ENCODE measurements at places on chromosomes 3 and 15.

DNA sequence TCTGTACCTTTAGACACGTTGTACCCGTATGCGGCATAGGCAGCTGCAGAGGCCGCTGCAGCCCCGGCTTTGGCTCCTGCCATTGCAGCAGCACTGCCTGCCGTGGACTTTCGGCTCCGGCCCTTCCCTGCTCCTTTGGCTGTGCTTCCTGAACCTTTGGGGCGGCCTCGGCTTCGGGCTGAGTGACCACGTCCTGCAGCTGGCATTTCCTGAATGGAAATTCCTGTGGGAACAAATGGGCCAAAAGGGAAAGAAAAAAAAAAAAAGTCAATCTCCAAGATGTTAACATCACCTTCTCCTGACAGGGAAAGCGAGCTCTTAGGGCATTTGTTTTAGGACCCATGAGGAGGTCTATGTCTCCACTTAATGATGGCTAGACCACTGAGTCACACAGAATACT lies 29.6 kb downstream of the CHAC1 start:
- no peak for DNase-seq

DNA sequence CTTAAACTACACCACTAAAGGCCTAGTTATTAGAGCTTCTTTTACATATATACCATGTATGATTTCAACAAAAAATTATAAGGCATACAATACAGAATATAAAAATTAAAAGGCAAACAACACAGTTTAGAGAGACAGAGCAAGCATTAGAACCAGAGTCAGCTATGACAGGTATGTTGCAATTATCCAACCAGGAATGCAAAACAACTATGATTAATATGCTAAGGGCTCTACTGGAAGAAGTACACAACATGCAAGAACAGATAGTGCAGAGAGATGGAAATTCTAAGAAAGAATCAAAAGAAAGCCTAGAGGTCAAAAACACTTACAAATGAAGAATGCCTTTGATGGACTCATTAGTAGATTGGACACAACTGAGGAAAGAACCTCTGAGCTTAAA lies 39.6 kb downstream of the CCDC54 start:
- DNase-seq: no peak

GRCh38 chr15:89654847-89655805 lies at the start of gene KIF7:
KIF7 (minus strand) TSS chr15:89655467; CDS start chr15:89652930, 2,537 bp downstream.
- DNase-seq: peak; percentile 25

- no peak for DNase-seq
These were observed 313.4 kb upstream of the DNAJC19 start for GRCh38 chr3:181302960-181303359.

GRCh38 chr15:40770147-40770721 lies 454 bp downstream of the C15orf62 start:
- DNase-seq: no peak

DNA sequence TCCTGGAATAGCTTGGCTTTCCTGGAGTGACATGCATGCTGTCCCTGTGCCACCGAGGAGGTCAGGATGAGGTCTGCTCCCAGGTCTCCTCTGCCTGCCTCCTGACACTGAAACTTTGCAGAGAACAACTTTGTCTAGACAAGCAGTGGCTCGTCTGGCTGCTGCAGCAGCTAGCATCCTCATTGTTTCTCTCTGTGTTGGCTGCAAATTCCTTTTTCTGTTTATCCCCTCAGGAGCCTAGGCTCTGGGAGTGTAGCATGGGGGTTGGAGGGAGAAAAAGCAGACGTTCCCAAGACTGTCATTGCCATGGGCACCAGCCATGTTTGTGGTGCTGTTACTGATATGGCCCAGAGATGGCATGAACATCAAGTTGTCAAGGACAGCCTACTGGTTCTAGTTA lies 208.7 kb upstream of the LRIG1 start:
- no peak for DNase-seq

DNA sequence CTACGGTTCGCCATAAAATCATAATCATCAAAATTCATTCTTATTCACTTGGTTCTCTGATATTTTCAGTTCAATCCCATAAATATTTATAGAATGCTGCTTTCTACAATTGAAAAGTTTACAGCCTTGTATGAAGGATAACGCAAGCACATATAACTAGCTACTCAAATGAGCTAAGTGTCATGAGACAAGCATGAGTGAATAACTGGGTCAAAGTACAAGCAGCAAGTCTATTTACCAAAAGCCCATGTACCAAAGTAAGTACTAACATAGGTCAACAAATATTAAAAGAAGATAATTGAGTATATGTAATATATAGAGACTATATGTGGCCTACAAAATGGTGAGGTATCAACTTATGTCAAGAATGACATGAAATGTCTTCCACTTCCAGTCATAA lies 596.6 kb downstream of the GBE1 start:
- DNase-seq: no peak

DNA sequence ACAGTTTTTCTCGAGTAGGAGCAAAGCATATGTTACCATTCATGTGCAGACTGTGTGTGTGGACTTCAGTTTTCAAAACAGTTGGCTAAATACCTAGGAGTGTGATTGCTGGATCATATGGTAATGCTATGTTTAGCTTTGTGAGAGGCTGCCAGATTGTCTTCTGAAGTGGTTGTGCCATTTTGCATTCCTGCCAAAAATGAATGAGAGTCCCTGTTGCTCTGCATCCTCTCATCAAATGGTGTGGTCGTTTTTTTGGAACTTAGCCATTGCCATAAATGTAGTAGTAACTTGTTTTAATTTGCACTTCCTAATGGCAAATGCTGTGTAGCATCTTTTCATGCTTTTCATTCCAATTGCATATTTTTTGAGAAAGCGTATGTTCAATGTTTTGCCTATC lies 77.2 kb upstream of the NDN start:
- no peak for DNase-seq

GRCh38 chr15:33136353-33136752 lies 58.2 kb downstream of the FMN1 start:
- DNase-seq: no peak

GRCh38 chr3:14474363-14475081 lies 65.6 kb downstream of the GRIP2 start:
- no peak for DNase-seq

- DNase-seq: no peak
These were observed 175.4 kb upstream of the NR2E3 start for GRCh38 chr15:71634820-71635560.

GRCh38 chr3:154089421-154090420 lies 31.5 kb upstream of the ARHGEF26 start:
- peak; percentile 7 for DNase-seq

- DNase-seq: no peak
These were observed 8.6 kb upstream of the LYSMD4 start for GRCh38 chr15:99741835-99742234.

GRCh38 chr15:27237319-27237939 lies 266.4 kb downstream of the GABRG3 start:
- DNase-seq: no peak

DNA sequence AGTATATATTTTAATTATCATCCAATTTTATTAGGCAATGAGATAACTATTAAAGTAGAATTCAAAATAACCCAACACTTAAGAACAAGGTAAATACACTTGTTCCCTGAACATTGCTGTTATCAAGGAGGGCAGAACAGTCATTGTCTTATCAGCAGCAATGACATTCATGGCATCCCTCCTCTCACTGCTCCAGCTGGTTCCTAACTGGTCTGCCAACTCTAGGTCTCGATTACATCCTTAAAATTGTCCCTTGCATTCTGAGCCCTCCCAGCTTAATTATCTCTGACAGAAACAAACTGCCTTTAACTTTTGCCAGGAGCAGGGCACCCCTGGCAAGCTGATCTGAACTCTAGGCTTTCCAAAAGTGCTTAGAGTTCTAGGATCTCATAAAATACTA lies 14.0 kb upstream of the DYNC1LI1 start:
- no peak for DNase-seq

DNA sequence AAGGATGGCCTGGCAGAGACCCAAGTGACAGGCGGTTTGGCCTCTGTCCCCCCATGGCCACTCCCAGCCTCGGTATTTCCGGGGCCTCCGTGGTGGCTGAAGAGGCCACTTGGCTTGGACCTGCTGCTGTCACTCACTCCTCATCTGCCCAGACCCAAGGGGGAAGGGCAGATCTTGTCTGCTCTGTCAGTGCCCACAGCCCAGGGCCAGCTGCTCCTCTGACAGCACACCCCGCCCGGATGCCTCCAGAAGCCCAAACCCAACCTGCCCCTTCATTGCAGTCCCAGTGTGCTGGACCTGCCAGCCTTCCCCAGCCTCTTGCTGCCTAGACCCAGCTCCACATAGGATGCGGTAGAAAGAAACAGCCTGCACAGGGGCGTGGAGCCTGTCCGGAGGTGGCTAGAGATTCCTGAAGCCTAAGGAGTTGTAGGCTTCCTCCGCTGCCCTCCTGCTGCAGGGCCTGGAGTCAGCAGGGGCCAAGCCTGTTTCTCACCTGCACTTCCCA lies 52.0 kb downstream of the MAGEF1 start:
- no peak for DNase-seq

DNA sequence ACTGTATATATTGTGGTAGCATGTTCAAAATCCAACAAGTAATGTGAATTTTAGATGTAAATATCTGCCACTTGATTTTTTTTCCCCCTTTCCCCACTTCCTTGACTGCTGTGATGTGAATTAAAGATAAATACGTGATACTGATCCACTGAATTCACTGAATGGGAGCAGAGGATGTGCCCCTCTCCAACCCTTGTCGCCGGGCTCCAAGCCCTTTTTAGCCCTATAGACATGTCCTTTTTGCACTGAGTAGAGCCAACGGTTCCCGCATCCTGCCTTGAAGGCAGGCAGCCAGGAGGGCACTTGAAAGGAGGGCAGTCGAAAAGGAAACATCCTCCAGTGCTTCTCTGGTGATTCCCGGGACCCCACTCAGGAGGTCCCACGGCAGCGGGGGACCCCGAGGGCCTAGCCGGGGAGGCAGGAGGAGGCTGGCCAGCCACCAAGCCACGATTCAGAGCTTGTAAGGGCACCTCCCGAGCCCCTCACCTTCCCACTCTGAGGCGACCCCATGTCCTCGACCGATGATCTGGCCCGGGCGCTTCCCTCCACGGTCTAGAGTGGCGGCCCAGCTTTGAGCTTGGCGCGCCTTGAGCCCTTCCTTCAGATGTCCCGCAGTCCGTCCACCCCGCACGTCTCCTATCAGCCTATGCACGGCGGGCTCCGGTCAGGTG lies 901 bp upstream of the MANF start:
- peak; percentile 39 for DNase-seq

DNA sequence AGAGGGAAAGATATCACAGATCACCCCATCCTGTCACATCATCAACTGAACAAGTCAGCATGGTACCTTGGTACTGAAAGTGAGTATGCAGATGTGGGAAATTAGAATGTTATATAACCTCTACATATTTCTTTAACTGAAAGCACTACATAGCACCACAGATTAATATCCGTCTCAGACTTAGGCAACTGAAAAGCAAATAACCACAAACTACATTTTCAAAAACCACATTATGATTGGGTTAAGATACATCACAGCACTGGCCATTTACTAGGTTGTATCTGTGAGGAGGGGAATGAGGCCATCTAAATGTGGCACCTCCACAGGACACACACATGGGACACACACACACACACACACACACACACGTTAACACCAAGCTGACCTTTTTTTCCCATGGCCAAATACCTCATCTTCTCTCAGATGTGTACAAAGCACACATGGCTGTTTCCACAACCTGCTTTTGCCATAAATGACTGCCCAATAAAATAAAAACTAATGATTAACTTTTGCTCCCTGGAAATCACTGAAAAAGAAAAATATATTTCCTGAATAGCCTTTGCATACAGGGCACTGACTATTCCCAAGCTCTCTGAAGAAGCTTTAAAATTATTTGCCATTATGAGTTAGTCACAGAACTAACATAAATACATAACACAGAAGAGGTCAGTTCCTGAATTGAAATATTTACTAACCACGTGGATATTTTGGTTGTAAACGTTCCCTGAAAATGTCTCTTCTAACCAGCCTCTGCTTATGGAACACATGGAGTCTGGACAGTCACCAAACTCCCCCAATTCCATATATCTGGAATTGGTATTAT lies 60.1 kb downstream of the SUMF1 start:
- no peak for DNase-seq

GRCh38 chr3:119514637-119515036 lies 16.3 kb downstream of the TIMMDC1 start:
- no peak for DNase-seq

DNA sequence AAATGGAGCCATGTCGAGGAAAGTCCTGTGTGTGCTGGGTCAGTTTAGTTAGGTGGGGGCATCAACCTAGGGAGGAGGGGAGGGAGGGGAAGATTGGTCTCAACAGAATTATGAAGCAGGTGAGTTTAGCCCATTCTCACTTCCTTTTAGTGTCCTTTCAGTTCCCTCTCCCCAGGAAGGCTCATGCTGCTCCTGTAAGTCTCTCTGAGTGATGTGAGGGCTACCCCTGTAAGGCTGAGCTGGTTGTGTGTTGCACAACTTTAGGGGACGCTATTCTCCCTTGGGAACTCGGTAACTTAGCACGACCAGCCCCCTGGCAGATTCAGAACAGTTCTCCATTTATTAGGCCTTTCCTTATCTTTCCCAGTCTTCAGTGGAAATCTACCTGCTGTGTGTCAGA lies 21.2 kb downstream of the IL5RA start:
- no peak for DNase-seq

DNA sequence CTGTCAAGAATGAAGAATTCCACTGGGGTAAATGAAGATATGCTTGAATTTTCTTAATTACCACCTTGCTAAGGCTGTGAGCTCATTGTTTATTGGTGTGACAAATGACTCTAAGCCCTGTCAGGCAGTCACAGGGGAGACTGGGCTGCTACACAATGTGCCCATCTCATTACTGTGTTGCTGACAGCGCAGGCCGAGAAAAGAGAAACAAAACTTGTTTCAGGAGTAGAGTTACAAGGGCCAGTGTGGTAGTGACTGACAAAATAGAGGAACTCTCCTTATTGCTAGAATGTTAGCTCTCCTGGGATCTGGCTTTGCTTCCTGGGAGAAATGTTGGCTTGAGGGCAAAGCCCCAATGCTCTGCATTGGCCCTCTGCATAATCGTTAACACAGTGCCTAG lies 130.4 kb upstream of the CRBN start:
- DNase-seq: no peak

- DNase-seq: no peak
These were observed 9.0 kb upstream of the CD47 start for GRCh38 chr3:108099679-108100428.

GRCh38 chr15:65040461-65040860 lies 4.7 kb upstream of the SLC51B start:
- DNase-seq: no peak

DNA sequence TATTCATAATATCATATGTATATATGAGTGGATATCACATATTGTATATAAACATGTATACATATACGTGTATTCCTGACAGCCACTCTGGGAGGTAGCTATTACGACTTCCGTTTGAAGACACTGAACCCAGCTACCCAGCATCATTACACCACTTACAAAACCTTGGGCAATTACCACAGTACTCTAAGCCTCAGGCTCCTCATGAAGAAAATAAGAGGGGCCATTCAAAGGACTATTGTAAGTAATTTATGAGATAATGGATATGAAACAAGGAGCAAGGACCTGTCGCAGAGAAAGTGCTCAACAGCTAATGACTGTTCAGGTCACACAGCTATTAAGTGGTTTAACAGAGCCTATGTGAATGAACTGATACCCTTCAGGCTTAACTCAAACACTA lies 52.4 kb downstream of the KCNMB2 start:
- DNase-seq: no peak

- no peak for DNase-seq
These were observed 484.6 kb downstream of the ROBO2 start for GRCh38 chr3:77524463-77524862.

GRCh38 chr3:82581350-82581749 lies 819.9 kb upstream of the GBE1 start:
- no peak for DNase-seq

Measured in LoVo (cell line).